ENCODE measurements at places on chromosomes 6 and 20.
A peak's percentile ranks its signal among the peaks of the same experiment; 100 is the strongest.

DNA sequence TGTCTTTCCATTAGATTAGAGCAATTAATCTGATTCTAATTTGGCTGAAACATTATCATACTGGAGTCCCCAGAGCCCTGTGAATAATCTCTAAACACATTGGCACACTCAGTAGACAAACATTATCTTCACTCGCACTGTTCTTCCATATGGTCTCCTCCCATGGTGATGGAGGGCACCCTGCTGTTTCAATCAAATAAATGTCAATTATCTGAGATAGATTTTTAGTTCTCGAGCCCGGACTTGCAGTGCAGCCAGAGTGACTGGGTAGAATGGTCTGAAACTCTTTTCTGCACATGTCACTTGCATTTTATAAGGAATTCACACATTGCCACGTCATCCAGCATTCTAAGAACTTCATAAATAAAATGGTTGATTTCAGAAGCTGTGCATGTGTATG, 90.6 kb upstream of the MAP3K7 start:
- DNase-seq = no peak

- peak; percentile 20 for DNase-seq
Measured at GRCh38 chr20:18276821-18277220, 11.5 kb upstream of the ZNF133 start.

DNA sequence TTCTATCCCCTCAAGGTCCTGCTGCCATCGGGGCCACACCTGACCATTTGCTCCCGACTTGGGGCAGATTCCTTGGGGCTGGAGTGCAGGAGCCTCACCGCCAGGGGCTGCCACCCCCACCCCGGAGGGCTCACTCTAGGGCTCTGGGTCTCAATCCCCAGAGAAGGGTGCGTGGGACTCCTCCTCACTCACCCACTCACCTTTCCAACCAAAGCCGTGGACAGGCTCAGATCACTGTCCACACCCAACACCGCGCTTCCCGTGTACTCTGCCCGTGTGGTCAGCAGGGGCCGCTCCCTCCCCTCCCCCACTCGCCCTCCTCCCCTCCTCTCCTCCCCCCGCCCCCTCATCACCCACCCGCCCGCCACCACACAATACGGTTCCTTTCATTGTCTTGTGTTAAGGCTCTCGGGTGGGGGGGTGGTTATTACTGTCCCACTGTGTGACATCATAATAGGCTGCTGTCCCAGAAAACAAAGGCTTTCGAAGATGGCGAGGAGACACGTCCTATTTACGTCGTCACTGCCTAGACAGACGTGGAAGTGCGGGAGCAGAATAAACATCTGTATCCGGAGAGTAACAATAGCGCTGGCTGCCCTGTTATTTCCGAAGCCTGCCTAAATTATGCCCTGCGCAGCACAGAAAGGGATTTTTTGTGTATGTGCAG, 85.8 kb downstream of the YTHDF1 start:
- no peak for DNase-seq

DNA sequence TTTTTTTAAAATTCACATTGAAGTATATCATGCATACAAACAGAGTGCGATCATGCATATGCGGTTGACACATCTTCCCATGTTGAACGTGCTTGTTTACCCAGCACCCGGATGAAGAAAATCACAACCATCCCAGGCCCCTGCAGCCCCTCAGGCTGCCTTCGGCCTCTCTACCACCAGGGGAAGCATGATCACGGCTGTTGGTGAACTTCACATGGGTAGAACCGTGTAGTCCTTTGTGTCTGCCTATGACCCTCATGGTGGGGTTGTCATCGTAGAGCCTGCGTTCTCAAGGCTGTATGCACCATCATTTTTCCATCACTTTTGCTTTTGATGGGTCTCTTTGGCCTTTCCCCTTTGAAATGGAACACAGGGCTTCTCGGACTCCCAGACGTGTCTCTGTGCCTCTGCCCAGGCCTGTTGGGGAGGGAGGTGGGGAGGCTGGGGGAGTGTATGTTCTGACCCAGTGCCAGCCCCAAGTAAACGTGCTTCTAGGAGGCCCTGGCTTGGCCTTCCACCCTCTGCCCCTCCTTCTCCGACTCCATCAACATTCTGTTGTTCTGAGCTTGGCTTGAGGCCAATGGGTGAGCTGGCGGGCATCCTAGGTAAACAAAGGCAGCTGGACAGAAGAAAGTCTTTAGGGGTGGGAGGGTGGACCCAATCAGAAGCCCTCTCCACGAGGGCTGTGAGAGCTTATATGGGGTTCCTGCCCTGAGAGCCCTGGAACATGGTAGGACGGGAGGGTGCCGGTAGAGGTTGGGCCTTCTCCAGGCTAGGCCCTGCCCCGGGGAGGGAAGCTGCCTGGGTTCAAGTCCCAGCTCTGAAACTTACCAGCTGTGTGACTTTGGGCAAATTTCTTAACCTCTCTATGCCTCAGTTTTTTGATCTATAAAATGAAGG, 39.7 kb downstream of the TGM2 start:
- no peak for DNase-seq

DNA sequence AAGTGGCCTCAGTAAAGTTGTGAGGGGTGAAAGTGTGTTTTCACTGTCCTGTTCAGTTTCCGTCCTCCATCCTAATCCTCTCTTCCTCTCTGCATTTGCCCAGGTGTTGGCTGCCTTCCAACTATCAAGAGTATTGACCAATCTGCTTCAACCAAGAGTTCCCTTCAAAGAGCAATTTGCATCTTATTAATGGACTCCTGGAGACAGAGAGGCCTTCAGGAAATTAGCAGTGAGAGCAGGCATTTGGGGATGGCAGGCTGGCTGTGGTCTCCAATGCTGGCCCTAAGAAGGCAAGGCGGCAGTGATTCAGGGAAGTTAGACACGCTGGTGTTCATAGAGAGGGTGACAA, 77.2 kb downstream of the GPR6 start:
- DNase-seq = no peak

DNA sequence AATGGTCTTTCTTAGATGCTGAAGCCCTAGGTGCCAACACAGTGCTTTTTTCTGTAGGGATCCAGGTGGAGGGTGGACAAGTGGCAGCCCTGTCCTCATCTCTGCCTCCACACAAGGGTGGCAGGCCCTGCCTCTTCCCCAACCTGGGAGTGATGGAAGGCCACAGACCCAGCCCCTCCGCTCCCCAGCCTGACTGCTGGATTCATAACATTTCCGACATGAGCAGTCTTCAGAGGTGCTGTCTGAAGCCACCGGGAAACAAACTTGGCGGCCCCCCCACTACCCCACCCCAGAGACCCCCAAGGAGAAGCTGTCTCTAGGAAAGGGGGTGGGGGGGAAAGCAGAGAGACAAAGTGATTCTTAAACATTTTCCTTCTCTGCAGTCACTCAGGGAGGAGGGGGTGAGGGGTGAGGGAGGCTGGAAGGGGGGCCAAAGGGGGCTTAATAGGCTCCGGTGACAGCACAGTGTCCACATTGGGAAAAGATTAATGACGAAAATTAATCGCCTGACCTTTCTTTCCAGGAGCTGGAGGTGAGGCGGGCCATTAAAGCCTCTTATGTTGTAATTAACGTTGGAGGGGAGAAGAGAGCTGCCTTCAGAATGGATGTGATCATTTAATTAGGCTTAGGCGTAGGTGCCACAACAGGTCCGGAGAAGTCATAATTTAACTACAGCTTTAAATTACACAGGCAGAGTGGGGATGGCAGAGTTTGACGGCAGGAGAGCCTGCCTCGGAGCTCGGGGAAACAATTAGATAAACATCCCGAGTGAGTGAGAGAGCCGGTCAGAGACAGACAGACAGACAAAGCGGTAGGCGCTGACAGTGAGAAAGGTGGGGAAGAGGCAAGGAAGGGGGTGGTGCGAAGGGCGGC, 76.8 kb upstream of the FOXP4 start:
- no peak for DNase-seq

DNA sequence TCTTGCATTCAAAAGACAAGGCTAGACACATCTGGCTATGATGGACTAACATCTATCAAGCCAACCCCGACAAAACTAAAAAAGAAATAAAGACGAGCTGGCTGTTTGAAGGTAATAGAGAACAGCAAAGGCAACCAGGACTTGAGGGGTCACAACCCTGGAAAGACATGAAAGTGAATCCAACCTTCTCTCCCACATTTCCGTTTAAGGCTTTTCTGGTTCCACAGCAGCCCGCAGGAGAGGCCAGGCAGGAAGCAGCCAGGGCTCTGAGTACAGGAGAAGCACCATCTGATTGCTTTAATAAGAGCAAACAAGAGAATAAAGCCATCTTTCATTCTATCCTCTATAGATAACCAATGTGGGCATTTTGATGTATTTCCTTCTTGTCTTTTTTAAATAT, 14.3 kb downstream of the CNKSR3 start:
- DNase-seq = no peak

DNA sequence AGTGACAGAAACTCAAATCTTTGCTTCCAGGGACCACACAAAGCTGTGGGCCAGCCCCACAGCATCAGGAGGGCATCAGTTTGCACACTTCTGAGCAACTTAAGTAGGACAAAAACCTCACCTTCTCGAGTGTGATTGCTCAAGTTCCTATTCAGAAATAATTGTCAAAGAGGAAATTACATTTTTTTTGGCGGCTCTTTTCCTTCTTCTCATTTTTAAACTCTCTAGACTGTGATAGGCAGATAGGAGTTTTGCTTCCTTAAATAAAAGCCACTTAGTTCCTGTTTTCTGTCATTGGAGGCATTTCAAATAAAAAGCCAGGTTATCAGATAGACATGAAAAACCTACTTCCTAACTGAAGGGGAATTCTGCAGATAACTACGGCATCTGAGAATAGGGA, 11.2 kb upstream of the TAGAP start:
- DNase-seq = no peak

- no peak for DNase-seq
Measured at GRCh38 chr6:82415820-82416219, 52.2 kb downstream of the TPBG start.

DNA sequence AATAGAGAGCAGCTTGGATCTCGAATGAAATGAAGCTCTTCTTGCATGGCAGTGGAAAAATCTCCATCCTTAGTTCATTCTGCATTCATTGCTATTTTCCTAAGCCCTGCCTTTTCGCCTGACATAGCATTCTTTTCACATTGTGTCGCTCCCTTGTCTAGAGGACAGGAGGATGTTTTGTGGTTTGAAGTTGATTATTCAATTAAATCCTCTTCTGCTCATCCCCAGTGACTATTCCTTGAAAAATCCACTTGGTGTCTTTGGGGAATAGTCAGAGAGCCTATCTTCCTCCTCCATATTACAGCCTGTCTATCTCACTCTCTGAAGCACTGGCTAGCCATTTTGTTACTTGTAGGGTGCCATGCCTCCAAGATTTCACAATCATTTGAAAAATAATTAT, 161.2 kb downstream of the KLHL32 start:
- DNase-seq = no peak

- no peak for DNase-seq
Measured at GRCh38 chr20:54774426-54774825, 299.0 kb downstream of the DOK5 start.
